Liver (tissue), 10 donors: ENCODE measurements at places on chromosomes 1 and 21. TPM values are rescaled to one million over a fixed set of nuclear protein-coding genes. Genes with fewer than 3 reads are reported as not detected.

GRCh38 chr1:1927751-1928150 is 8.7 kb upstream of the TMEM52 start:
- no peak overlapping the region for H3K4me3 ChIP-seq
- no peaks in the 10 kb centered on the region for H3K27me3 ChIP-seq
- H3K36me3 ChIP-seq, result no peaks in the 10 kb centered on the region
- H3K27ac ChIP-seq, result no peak overlapping the region
- peaks cover 16% of the 10 kb centered on the region for H3K4me1 ChIP-seq

DNA sequence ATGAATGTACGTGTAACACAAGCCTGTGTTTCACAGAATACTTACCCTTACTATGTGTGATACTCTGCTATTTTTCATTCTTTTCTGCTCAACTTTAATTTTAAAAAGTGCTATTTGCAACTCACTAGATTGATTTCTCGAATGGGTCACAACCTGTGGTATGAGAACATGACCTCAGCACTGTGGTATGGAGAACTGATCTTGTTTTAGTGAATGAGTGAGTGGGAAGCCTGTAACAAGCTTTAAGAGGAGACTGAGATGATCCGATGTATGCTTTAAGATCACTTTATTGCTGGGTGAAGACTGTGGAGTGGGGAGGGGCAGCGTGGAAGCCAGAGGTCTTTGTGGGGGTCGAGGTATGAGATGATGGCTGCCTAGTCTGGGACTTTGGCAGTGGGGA is 21.6 kb downstream of the MECR start:
- no peak overlapping the region for H3K27ac ChIP-seq
- H3K36me3 ChIP-seq, result peaks cover 8% of the 10 kb centered on the region
- no peak for DNase-seq

DNA sequence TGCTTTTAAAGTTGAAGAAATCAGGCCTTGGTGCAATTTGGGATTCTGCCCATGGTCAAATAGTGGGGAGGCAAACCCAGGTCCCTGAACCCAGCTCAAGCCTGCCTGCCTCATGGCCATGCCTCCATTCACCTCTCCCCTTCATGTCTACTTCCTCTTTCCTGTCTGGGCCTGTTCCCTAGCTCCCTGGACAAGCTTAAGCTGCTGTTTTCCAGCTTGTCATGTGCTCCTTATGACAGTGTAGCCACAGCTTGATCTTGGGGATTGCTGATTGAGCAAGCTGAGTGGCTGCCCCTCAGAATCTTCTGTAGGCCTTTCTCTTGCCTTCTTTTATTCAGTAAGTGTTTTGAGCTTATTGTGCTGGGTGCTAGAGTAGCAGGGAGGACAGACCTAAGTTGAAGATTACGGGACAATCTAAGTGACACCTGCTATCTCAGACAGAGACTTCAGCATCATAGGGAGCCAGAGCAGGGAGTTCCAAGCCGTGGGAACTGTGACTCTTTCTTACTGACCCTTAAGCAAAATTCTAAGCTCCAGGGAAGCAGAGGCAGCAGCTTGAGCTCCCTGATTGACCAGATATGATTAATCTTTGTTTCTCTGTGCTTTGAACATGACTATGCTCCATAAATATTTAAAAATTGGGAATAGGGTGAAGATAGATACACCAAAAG is 520 bp upstream of the MR1 start:
- peak overlapping the region; percentile 90 for H3K4me3 ChIP-seq
- peaks cover 8% of the 10 kb centered on the region for H3K4me1 ChIP-seq
- H3K27me3 ChIP-seq, result no peaks in the 10 kb centered on the region
- peak overlapping the region; percentile 83 for H3K27ac ChIP-seq
- peak; percentile 49 for DNase-seq

DNA sequence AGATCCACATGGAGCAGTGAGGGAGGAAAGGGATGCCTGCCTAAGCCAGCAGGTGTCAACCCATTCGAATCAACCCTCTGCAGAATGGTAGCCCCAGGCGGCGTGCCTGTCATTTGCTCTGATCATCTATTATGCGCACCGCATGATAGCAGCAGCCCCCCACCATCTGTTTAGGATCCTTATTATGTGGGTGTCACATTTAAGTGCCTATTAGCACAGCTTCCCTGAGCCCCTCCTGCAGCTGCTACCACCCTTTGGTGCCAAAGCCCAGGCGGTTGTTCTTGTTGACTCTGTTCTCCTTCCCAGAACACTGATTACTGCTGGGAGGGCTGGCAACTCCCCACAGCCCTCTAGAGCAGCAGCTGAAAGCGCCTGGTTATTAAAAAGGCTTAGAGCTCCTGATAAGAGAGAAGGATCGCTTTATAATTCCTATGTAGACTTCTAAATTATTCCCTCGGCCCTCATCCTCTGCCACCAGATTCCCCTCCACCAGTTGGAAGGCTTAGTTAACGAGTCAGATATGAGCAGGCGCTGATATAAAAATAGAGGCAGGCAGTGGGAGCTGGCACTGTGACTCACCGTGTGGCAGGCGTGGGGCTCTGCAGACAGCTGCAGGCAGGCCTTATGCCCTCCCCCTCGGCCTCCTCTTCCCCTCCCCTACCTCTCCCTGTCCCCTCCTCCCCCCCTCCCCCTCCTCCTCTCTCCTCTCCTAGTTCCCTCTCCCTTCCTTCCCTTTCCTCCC is 23.0 kb downstream of the ACTA1 start:
- no peak overlapping the region for H3K27ac ChIP-seq
- H3K4me3 ChIP-seq, result no peak overlapping the region
- DNase-seq, result no peak
- H3K4me1 ChIP-seq, result peaks cover 11% of the 10 kb centered on the region
- H3K36me3 ChIP-seq, result no peaks in the 10 kb centered on the region

- peak; percentile 95 for DNase-seq
- H3K36me3 ChIP-seq, result no peaks in the 10 kb centered on the region
These were observed at the start of gene CR1L for GRCh38 chr1:207644852-207645634. Gene CR1L, plus strand, starts transcription at chr1:207645133. Its CDS starts 101 bp downstream, at chr1:207645234.

GRCh38 chr1:23878668-23879067 is 10.6 kb upstream of the FUCA1 start:
- H3K36me3 ChIP-seq, result no peaks in the 10 kb centered on the region
- H3K4me3 ChIP-seq, result no peak overlapping the region
- no peaks in the 10 kb centered on the region for H3K27me3 ChIP-seq
- no peaks in the 10 kb centered on the region for H3K4me1 ChIP-seq
- no peak for DNase-seq

DNA sequence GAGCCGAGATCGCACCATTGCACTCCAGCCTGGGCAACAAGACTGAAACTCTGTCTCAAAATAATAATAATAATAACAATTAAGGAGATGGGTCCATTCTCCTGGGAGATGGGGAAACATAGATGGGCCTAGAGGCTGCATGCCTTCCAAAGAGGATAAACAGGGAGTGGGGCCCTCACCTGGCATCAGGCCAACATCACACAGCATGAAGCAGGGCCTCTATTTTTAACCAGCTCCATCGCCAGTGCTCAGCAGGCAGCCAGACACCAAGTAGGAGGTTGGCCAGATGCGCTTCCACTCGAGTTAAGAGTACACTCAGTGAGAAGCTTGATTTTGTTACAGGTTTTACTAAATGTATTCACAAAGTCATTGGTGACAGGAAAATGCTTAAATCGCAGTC is 352.0 kb downstream of the RRAGC start:
- no peak for DNase-seq
- peaks cover 11% of the 10 kb centered on the region for H3K27me3 ChIP-seq
- H3K4me1 ChIP-seq, result no peaks in the 10 kb centered on the region

GRCh38 chr21:34845521-34846451 is 177.0 kb downstream of the CLIC6 start:
- peaks cover 9% of the 10 kb centered on the region for H3K4me1 ChIP-seq
- peaks cover 5% of the 10 kb centered on the region for H3K36me3 ChIP-seq
- H3K27me3 ChIP-seq, result no peaks in the 10 kb centered on the region
- H3K27ac ChIP-seq, result no peak overlapping the region

DNA sequence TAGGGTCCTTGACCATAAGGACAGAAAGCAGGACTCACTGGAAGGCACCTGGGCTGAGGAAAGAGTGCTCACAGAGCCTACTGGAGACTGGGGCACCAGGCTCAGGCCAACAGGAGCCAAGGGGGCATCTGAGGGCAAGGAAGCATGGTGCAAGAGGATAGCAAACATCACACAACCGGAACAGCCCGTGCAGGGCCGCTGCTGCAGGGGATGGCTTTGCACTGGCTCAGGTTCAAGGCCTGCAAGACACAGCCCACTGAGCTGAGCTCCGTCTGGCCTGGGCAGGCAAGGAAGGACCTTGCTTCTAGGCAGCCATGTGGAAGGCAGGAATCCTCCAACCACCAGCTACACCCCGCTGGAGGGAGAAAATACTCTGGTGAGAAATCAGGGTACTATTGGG is 59.8 kb upstream of the KIF26B start:
- no peak for DNase-seq
- peaks cover 8% of the 10 kb centered on the region for H3K4me1 ChIP-seq
- H3K27ac ChIP-seq, result no peak overlapping the region
- H3K27me3 ChIP-seq, result no peaks in the 10 kb centered on the region

GRCh38 chr1:208893251-208893650 is 649.1 kb upstream of the PLXNA2 start:
- H3K36me3 ChIP-seq, result no peaks in the 10 kb centered on the region
- no peak for DNase-seq
- H3K4me3 ChIP-seq, result no peak overlapping the region
- H3K4me1 ChIP-seq, result no peaks in the 10 kb centered on the region

MAP3K21 gene
- polyA plus RNA-seq, result 1.6 TPM

SLC9C2 gene
- polyA plus RNA-seq, result not detected

AKR7A3 gene
- polyA plus RNA-seq, result 69.6 TPM

AADACL3 gene
- not detected for polyA plus RNA-seq

FLG2 gene
- polyA plus RNA-seq, result not detected

MMP23B gene
- polyA plus RNA-seq, result 0.92 TPM

DNASE2B gene
- not detected for polyA plus RNA-seq
